Activated naive CD4-positive, alpha-beta T cell treated with Interleukin-2 at 50 U/mL for 16 hours (primary cell): ENCODE measurements at places on chromosomes 11 and 22.

- peak; percentile 29 for DNase-seq
These were observed 10.4 kb downstream of the SPATA19 start for GRCh38 chr11:133834682-133835592.

- no peak for DNase-seq
These were observed 98.8 kb downstream of the PKNOX2 start for GRCh38 chr11:125263268-125263790.

- DNase-seq, result peak; percentile 47
These were observed 852 bp downstream of the TRAF6 start for GRCh38 chr11:36509201-36509639.

- DNase-seq, result no peak
These were observed 1.1 kb upstream of the CD248 start for GRCh38 chr11:66317723-66318599.

DNA sequence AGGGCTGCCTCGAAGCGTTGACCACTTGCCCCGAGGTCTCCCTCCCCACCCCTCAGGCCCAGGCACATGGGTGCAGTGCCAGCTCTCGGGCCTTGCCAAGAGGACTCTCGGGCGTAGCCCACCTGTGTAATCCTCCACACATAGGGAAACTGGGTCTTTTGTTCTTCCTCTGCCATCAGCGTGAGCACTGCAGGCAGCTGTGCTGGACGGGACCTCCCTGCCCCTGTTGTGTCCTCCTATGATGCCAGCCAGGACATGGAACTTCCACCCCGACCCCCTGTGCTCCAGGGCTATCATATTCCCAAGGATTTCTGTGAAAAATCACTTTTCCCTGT is 66.4 kb downstream of the PARVB start:
- no peak for DNase-seq

- no peak for DNase-seq
These were observed 6.5 kb downstream of the PACS1 start for GRCh38 chr11:66076561-66076960.

DNA sequence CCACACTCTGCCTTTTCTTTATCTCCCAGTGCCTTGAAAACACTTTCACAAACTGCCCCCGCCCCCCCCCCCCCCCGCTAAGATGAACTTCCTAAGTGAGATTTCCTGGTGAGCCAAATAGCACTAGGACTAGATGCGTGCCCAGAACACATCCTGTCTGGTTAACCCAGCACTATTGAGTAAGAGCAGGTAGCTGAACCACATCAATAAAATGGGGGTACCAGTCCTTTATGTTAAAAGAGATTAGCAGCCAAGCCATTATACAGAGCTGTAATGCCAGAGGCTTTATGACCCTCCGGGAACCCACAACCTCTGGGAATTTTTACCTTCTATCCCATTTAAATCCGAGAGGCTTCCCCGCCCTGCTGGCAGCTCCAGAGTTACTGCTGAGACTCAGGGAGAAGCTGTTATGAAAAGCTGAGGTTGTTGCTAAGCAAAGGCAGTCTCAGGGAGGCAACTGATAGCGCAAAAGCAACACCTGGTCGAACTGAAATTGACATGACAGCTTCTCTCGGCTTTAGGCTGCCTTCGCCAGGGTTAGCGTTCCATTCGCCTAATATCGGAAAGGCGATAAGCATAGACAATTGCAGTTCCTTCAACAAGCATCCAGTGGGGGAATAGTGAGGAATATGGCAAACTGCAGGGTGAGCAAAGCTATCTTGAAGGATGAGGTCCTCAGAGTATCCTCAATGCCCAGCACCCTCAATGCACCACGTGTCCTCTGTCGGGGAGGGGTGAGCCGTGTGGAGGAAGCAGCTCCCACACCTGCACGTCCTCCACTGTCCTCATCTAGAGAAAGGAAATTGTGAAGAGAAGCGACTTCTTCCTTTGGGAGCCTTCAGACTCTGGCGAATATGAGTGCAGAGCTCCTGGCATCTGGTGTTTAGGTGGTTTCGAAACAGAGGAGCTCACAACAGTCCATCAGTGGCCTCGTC is 977.0 kb downstream of the NTM start:
- no peak for DNase-seq

GRCh38 chr11:20353829-20354434 is 9.6 kb upstream of the HTATIP2 start:
- peak; percentile 24 for DNase-seq

GRCh38 chr11:59368238-59369022 is 9.7 kb downstream of the OR5AN1 start:
- no peak for DNase-seq

- no peak for DNase-seq
These were observed 34.3 kb downstream of the USP28 start for GRCh38 chr11:113840932-113841664.

GRCh38 chr11:8531312-8531711 is 62.7 kb downstream of the STK33 start:
- DNase-seq, result no peak

- DNase-seq, result no peak
These were observed 66.7 kb upstream of the LMO1 start for GRCh38 chr11:8330404-8330803.

DNA sequence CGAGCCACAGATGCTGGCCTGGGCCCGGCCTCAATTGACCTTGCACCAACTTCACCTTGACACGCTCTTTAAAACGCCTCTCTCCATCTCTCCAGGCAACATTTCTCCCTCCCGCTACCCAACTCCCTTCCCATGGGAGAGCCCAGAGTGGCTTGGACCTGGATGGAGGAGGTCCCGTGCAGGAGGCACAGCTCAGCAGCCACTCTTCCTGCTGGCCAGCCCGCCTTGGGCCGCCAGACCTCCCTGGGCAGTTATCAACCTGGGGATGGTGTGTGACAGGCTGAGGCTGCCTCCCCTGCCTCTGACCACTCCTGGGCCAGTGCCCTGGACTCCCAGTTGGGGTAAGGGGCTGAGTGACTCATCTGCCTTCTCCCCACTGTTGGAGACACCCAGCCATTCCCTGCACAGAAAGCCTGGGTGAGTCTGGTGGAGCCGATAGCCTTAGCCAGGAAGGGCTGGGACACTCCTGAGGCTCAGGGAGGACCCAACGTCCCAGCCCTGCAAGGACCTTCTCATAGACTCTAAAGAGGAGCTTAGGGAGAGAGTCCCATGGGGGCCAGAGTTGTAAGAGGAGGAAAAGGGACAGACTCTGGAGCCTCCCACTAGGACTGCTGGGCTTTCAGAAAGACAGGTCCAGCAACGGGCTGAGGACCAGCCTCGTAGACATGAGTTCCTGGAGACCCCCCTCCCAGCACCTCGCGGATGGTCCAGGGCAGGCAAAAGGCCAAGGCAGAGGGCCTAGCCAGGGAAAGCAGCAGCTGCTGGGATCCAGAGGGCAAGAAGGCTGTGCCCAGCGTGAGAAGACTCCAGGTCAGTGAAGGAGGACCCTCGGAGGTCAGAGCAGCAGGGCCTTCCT is 131.7 kb downstream of the CEP164 start:
- no peak for DNase-seq

DNA sequence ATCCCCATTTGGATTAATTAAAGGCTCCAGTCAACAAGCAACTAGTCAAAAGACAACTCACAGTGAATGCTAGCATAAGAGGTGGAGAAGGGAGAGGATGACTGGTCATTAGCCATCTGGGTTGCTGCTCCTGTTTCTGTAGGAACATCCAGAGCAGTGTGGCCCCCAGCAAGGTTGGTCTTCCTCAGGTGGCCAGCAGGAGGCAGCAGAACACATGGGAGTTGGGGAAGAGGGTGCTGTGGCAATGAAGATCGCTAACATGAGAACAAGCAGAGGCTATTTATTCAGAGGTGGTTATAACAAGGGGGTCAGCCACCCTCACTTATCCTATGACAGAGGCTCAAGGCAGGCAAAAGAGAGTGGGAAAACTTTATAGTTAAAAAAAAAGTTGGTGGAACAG is 21.3 kb downstream of the IZUMO1R start:
- DNase-seq, result peak; percentile 37

DNA sequence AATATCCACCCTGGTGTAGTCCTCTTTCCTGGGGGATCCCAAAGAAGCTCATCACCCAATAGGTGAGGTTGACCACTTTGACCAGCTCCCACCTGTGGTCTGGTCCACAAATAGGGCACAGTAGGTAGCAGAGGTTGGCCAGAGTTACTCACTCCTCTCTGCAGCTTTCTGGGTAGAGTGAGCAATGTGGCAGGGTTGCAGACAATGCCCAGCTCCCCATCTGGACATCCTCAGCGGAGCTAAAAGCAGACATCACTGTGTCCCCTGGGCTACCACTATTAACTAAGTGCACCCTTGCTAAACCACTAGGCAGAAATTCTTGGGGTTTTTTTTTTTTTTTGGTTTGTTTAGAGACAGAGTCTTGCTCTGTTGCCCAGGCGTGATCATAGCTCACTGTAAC is 48.4 kb upstream of the TP53I11 start:
- DNase-seq, result no peak

- no peak for DNase-seq
These were observed 34.1 kb downstream of the PAMR1 start for GRCh38 chr11:35491231-35491871.

DNA sequence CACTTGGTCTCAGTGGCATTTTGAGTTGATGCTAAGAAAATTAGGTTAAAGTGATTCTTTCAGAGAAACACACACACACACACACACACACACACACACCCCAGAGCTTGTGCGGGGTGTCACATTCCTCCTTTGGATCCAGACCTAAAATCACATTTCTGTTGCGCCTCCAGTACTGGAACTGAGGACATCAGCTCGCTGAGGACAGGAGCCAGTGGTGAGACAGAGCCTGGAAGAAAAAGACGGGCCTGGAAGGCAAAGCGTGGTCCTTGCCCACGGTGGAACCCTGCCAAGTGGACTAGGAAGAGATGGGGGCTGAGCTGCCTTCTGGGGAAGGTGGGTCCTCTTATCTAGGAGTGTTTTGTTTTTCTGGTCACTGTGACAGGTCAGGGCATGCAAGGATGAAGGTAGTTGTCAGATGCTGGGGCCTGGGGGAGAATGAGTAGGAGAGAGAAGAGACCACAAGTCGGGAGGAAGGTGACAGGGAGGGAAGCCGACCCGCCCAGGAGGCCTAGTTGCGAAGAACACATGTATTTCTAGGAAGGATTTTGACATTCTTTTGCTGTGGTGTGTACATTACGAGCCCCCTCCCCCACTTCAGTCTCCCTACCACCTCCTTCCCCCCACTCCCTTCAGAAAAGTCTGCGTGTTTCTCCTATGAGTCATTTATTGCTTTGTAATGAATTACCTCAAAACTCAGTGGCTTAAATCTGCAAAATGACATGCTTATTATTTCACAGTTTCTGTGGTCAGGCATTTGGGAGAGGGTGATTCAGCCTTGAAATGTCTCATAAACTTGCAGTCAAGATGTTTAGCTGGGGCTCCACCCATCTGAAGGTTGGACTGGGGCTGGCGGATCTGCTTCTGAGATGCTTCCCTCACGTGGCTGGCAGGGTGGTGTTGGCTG is 4.8 kb upstream of the ELFN2 start:
- peak; percentile 61 for DNase-seq

DNA sequence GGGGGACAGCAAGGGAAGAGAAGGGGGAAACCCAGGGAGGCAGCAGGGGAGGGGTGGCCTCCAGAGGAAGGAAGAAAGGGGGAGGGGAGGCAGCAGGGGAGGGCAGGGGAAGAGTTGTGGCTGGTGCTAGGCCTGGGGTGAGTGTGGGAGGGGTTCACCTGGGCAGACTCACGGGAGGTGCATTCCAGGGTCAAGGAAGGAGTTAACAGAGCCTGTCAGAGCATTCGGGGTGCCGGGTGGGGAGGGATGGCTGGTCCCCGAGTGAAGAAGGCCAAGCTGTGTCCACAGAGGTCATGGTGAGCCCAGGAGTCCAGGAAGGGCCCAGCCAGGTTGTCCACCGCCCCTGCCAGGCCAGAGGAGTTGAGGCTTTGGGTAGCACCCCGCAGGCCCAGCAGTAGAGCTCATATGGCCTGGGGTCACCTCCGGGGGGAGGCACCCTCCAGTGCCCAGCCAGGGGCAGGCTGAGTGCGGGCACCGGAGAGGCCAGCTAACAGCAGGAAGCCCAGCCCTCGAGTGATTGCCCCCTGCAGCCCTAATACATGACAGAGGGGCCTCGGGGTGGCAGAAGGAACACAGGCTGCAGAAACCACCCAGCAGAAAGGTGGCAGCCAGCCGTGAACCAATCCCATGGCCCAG is 31.1 kb upstream of the PPARA start:
- no peak for DNase-seq

- no peak for DNase-seq
These were observed 12.5 kb upstream of the TP53I11 start for GRCh38 chr11:44963136-44963535.

GRCh38 chr11:129427376-129427775 is 51.7 kb downstream of the BARX2 start:
- DNase-seq, result no peak

DNA sequence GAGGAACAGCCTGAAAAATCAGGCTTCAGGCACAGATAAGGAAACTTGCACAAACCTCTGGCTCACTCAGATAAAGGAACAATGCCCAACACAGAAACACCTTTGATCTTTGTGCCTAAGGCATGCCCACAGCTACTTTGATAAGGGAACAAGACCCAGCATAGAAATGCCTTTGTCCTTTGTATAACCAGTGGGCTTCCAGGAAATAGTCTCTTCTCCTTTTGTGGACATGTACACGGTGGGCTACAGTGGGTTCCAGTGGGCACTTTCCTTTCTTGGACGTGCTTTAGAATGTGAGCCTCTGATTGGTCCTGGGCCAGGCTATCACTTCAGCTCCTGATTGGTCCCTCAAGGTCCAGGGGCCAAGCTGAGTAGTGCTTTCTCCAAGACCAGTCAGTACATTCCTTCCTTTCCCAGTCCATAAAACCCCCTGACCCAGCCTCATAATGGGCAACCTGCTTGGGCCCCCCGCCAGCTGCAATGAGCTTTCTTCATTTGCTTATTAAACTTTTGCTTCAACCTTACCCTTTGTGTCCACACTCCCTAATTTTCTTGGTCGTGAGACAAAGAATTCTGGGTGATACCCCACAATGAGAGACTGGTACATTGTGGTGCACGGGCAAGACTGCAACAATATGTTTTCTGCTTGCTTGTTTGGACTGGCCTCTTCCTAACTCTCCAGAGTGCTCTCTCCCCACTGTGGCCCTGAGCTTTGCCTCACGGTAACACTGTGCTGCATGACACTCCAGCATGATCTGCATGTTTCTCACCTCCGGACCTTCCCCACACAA is 1.7 kb upstream of the CABIN1 start:
- no peak for DNase-seq

- no peak for DNase-seq
These were observed 65.4 kb downstream of the MAPK1 start for GRCh38 chr22:21802056-21802455.

DNA sequence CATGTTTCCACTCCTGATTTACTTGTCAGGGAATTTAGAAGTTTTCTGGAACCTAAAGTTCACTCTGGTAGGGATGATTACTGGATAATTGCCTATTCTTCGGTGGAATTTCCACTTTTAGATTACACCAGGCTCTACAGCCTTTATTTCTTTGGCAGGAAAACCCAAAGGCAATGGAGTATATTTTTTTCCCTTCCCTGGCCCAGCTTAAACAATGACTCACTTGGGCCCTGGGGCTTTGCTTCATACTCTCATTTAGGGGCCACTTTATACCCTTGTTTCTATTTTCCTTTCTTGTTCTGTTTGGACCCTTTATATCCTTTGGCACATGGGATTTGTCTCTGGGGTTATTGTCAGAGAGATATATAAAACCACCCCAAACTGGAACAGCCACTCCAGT is 114.7 kb downstream of the CSTPP1 start:
- DNase-seq, result no peak
